ENCODE measurements at places on chromosomes 7 and 10.

DNA sequence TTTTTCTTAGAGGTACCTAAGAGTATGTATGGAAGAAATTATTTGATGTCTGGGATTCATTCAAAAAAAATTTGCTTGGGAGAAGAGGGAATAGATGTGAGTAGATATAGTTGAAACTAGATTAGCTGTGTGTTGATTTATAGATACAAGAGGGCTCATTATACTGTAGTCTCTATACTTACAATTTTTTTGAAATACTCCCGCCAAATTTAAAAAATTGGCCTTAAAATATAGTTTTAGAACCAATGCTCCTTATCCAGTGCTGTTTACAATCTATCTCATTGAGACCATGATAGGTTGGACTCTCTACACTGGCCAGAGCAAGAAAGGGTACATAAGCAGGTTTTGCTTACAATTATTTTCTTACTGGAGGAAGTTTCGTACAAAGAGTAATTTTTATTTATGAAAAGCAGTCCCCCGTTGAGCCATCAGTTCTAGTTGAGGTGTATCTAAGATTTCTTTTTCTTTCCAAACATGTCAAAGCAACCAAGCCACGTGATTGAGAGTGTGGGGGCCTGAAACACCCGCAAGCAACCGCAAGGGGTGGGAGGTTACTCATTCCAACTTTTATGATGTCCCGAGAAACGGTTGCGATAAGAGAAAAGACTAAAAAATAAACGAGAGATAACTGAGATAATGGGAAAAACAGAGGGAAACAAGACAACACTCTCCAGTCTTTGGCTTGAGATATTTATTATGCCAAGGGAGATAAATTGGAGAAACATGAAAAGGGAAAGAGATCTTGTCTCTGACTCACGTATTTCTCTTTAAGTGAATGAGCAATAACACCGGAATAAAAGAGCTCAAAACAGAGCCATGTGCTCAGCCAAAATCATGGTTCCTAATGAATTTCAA, 729.2 kb downstream of the LRMDA start:
- no peak for DNase-seq

DNA sequence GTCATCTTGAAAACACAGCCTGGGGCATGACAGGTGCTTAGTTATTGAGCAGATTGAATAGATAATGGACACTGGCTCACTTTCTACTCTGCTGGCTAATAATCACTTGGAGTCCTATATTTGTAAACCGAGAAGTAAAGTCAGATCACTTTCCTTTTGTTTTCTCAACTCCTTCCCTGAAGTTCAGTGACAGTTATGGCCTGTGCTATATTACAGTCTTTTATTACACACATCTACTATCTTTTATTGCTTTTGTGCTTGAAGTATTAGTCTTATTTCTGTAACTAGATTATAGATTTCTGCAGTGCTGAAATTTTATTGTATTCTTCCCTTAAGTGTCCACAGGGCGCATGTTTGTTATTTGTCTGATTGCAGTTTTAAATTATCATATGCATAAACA, 136.4 kb upstream of the TAC1 start:
- DNase-seq, result no peak

GRCh38 chr7:74362266-74362665, 73.1 kb downstream of the CLIP2 start:
- no peak for DNase-seq

- no peak for DNase-seq
Measured at GRCh38 chr7:111654343-111654742, 92.1 kb upstream of the IMMP2L start.

- DNase-seq, result no peak
Measured at GRCh38 chr10:20674926-20675325, 222.2 kb downstream of the NEBL start.

DNA sequence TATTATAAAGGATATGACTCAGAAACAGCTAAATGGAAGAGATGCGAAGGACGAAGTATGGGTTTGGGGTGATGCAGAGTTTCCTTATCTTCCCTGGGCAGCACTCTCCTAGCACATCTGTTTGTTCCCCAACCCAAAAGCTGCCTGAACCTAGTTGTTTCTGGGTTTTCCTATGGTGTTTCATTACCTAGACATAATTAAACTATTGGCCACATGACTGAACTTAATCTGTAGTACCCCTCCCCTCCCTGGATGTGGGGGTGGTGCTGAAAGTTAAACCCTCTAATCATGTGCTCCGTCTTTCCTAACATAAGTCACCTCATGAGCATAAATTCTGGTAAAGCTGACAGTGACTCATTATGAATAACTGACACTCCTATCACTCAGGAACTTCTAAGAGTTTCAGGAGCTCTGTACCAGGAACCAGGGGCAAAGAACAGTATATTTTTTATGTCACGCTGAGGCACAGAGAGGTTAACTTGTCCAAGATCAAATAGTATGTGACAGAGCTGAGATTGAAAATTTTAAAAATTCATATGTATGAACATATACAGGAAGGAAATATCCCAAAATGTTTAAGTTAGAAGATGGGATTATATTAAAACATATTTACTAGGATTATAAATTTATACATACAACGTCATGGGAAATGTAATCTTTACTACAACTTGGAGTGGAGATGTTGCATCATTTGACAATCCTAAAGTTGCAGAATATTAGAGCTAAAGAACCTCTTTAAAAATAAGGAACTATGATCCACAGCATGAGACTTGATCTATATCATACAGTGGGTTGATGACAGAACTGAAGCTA, 4.8 kb downstream of the STRIP2 start:
- peak; percentile 92 for DNase-seq

DNA sequence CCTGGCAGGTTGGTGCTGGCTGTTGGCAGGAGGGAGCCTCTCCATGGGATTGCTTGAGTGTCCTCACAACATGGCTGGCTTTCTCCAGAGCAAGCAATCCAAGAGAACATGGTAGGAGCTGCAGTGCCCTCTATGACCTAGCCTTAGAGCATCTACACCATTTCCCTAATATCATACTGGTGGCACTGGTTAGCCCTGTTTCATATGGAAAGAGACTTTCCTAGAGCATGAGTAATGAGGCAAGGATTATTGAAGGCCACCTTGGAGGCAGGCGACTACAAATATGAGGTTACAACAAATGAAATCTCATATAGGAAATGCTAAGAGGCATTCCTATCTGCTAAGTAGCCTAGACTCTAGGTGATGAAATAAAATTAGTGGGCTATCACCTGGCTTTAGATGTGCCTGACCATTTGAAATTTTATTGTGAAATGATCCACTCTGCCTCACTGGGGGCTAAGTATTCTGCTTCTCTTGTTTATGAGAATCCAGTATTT, 153.6 kb downstream of the RGS10 start:
- no peak for DNase-seq

- DNase-seq, result peak; percentile 80
Measured at GRCh38 chr10:88979153-88979562, 11.4 kb upstream of the FAS start.

DNA sequence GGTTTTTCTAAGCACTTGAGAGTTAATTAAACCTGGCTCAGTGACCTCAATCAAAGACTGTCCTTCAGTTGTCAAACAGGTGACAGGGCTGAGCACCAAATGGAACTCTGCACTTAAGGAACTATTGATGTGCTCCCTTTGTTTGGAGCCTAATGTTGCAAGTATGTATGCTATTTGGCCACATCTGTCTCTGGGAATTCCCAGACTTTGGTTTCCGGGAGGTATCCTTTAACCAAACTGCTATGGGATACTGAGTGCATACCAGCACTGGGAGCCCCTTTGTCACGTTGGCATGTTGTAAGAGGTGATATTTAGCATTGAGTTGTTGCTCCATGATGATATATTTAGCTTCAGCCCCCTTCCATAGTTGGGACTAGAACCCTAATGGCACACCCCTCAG, 25.2 kb downstream of the ASZ1 start:
- no peak for DNase-seq

DNA sequence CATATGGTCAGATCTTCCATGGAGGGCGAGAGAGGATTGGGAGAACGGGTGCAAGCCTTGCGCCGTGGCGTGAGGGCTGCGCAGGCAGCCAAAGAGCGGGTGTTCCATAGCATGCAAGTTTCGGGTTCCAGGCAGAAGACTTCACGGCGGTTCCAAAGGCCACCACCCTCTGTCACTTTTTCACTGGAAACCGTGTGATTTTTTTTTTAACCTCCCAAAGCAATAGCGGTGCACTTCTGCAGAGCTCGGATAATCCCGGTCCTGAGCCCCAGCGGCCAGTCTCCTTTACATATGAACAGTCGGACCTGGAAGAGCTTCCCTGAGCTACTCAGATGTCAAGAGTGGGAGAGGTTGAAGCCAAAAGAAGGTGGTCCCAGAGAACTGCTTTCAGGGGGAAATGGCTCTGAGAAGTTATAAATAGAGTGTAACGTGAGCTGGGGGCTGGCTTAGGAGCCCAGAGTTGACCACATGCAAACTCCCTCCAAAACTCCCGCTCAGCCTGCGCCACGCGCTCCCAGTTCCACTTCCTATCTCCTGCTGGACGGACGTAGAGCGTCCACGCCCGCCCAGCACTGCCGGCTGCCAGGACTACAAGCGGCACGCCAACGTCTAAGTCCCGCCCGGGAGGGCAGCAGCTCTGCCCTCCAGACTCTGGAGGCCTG, at the start of gene MEOX2:
Gene MEOX2, minus strand, starts transcription at position 389 of the 662 bp plus-strand sequence. Its CDS starts 281 bp downstream, at position 108.
- DNase-seq, result peak; percentile 55

DNA sequence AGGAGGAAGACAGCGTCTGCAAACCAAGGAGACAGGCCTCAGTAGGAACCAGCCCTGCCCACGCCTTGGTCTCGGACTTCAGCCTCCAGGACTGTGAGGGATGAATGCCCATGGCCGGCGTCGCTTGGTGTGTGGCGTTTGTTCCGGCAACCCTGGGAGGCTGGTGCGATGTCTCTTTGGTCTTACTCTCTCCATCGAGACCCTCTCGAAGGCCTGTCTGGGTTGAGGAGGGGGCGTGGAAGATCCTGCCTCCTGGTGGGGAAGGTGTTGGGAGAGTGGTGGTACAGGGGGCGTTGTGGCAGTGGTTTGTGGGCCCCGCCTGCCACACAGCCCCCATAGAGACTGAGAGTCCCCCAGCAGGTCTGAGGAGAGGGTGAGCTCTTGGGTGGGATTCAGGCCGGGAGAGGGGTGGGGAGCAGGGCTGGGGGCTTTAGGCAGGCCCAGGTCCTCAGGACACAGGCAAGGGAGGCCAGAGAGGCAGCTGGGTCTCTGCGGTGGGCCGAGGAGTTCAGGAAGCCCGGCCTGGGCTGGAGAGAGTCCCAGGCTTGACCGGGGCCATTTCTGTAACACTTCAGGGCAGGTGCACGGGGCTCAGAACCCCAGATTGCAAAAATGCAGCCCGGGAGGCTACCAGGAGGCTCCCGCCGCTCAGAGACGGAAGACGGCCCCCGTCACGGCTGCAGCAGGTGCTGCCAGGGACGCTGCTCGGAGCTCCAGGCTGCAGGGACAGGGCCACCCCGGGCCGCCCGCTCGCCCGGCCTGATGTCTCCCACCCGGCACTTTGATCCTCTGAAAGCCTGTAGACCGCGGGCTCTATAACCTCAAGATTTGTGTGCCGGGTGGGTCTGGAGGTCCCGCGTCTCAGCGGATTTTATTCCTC, 33.8 kb upstream of the PSMG3 start:
- DNase-seq, result no peak

- no peak for DNase-seq
Measured at GRCh38 chr10:78371136-78371535, 337.5 kb downstream of the RPS24 start.

GRCh38 chr7:14995774-14996173, 93.2 kb upstream of the DGKB start:
- no peak for DNase-seq

DNA sequence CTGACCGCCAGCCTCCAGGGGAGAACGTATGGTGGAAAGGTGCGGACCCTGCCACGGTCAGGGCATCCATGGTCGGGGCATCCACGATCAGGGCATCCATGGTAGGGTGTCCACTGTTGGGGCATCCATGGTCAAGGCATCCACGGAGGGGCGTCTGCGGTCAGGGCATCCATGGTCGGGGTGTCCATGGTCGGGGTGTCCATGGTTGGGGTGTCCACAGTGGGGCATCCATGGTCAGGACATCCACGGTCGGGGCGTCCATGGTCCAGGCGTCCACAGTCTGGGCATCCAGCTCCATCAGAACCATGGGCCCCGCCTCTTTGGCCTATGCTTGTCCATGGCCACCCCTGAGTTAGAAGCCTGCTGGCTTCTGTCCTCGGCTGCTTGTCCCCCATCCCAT, 148.1 kb downstream of the ADARB2 start:
- DNase-seq, result no peak

DNA sequence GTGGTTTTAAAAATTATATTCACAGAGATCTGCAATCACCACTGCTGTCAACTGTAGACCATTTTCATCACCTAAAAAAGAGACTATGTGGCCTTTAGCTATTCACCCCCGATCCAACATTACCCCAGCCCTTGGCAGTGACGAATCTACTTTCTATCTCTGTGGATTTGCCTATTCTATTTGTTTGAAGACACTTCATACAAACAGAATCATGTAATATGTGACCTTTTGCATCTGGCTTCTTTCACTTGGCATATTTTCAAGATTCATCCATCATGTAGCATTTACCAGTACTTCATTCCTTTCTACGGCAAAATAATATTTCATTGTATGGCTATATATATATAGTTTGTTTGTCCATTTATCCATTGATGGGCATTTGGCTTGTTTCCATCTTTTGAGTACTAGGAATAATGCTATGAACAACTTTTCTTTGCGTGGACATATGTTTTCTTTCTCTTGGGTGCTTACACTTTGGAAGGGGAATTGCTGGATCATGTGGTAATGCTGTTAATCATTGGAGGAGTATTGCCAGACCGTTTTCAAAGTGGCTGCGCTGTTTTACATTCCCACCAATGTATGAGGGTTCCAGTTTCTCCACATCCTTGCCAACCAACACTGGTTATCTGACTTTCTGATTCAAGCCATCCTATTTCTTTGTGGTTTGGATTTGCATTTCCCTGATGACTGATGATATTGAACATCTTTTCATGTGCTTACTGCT, 22.3 kb downstream of the ADAMTS14 start:
- peak; percentile 36 for DNase-seq

GRCh38 chr7:31104361-31105255, 52.5 kb downstream of the ADCYAP1R1 start:
- DNase-seq, result no peak

GRCh38 chr10:58050575-58050974, 217.1 kb downstream of the IPMK start:
- DNase-seq, result no peak

DNA sequence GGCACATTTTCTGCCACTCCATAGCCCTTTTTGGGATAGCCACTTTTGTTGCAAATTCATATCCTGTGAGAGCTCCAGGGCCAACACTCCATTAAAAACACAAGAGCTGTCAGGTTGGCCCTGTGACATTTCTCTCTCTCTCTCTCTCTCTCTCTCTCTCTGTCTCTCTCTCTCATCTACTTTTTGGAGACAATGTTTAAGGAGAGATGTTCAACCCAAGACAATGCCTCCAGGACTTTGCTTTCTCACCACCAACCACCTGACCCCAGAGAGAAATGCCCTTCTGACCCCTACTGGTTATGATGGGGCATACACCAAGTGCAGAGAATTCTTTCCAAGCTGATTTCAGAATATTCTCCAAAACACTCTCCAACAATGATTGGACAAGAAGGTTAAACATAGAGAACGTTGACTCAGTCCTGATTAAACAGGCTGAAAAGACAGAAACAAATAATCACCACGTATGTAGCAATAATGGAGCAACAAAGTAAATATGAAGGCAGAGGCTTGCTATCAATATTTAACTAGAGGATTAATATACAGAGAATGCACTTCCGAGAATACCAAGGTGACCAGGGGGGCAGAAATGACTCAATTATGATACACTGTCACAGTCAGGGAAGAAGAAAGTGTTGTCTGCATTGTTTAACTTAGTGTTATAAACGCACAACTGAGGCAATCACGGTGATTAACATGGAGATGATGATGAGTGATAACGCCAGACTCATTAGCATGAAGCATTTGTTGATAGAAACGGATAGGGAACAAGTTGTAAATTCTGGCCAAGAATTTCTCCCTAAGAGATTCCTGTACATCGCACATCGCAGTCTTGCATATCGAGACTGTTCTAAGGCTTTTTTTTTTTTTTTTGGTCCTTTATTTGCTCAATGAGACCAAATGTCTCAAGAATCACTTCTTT, 178.5 kb downstream of the NRP1 start:
- DNase-seq, result peak; percentile 91

All from HCEC 1CT (cell line).